ENCODE measurements at places on chromosomes 6 and 20.

DNA sequence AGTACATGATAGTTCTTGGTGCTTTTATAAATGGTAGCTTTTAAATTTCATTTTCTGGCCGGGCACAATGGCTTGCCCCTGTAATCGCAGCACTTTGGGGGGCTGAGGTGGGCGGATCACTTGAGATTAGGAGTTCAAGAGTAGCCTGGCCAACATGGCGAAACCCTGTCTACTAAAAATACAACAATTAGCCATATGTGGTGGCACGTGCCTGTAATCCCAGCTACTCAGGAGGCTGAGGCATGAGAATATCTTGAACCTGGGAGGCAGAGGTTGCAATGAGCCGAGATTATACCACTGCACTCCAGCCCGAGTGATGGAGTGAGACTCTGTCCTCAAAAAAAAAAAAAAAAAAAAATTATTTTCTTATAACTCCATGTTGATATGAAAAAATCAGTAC lies 36.0 kb downstream of the LRRN4 start:
- DNase-seq = no peak

- DNase-seq = no peak
These were observed 6.6 kb downstream of the TREML2 start for GRCh38 chr6:41194386-41194785.

DNA sequence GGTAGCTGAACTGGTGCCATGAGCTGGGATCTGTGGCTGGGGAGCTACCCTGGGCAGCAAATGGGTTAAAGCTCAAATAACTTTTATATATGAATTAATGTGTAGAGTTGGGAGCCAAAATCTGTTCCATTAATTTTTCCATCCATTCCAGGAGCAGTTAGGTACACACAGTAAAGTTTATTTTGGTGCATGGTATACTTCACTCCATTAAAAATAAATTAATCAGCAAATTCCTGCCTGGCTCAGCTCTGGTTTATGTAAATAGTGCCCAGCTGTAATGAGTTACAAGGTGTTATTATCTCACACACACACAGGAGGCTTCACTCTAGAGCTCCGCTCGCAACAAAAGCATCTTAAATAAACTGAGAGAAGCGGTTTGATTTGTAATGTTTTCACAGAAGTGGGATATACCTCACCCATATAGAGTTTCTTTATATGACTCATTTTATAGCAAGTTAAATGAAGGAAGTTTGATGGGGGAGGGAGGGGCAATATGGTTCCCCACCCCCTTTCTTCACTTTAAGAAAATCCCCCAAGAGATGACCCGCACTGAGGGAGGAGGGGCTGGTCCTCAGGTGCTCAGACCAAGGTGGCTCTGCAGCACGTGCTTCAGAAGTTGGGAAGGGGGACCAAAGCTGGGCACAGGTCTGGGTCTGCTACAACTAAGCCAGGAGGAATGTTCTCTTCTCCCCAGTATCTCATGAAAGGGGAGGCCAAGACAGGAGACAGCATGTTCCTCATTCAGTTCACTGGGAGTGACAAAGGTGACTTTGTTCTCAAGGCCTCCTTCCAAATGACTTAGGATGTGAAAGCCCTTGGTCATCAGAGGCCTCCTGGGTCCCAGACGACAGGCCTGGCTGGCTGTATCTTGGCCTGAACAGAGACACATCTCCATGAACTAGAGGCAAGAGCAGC lies 10.5 kb upstream of the FAM83C start:
- no peak for DNase-seq

DNA sequence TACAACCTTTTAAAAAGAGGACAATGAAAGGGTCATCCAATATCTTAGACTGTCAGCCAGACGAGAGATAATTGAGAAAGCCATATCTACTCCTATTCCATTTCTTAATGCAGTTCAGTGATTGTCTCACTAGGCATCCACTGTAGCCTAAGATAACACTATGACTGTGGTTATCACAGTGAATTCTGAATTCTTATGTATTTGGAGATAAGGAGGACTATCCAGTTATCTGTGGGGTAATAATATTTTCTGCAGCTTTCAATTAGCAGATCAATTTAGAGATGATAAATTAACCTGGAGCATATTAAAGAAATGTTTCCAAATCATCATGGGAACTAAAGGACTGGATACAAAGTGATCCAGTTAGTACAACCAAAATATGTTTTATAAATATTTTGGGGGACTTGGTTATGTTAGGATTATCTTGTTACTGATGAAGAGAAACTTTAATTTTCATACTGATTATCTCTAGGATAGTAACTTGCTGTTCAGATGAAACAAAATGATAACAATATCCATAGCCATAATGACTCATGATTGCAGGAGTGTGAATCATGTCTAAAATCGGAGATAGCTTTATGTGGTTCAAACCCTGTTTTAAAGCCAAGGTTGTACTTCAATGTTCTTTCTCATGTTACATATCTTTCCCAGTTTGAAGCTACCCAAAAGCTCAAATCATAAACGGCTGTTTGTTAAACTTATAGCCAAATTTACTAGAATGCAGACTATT lies 1152.0 kb downstream of the HACE1 start:
- DNase-seq = no peak

GRCh38 chr6:112956696-112957535 lies 609.8 kb downstream of the RFPL4B start:
- DNase-seq = no peak

DNA sequence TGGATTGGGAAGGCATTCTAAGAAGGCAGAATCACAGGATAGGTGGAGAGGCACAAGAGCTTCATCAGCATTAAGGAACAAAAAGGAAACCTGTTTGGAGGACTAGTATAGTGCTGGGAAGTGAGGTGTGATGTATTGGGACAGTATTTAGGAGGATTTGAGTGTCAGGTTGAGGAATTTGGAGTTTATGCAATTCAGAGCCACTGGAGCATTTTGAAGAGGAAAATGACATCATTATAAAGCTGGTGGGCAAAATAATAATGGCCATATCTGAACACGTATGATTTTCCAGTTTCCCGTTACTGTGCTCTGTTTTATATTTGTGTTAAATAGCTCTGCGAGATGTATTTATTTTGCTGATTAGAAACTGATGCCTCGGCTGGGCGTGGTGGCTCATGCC lies 14.2 kb downstream of the NDUFAF5 start:
- DNase-seq = no peak

DNA sequence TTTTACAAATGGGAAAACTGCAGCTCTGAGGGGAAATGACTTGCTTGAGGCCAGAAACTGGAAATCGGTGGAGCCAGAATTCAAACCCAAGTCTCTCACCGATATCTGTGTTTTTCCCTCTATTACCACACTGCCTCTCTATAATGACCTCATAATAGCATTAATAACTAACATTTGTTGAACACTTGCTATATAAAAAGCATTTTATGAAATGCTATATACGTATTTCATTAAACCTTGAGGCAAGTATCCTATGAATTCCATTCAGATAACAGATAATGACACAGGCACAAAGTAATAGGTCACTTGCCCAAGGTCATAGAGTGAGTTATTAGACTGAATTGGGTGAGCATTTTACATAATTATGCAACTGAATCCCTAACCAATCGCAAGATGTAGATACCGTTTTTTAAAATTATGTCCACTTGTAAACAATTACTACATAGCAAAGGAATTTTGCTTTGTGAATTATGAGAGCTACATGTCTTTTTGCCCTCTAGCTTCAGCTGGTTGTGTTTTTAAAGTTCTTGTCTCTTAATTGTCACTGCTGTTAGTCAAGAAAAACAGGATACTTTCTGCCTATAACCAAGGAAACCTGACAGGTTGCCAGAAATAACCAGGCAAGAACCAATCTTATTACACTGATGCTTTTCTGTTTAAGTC lies 4.7 kb downstream of the DSN1 start:
- no peak for DNase-seq

GRCh38 chr6:152309648-152310047 lies 327.5 kb downstream of the SYNE1 start:
- peak; percentile 81 for DNase-seq

- DNase-seq = no peak
These were observed 4.1 kb downstream of the MTRES1 start for GRCh38 chr6:107032051-107032450.

GRCh38 chr6:42124223-42124836 lies 18.1 kb downstream of the C6orf132 start:
- DNase-seq = no peak

DNA sequence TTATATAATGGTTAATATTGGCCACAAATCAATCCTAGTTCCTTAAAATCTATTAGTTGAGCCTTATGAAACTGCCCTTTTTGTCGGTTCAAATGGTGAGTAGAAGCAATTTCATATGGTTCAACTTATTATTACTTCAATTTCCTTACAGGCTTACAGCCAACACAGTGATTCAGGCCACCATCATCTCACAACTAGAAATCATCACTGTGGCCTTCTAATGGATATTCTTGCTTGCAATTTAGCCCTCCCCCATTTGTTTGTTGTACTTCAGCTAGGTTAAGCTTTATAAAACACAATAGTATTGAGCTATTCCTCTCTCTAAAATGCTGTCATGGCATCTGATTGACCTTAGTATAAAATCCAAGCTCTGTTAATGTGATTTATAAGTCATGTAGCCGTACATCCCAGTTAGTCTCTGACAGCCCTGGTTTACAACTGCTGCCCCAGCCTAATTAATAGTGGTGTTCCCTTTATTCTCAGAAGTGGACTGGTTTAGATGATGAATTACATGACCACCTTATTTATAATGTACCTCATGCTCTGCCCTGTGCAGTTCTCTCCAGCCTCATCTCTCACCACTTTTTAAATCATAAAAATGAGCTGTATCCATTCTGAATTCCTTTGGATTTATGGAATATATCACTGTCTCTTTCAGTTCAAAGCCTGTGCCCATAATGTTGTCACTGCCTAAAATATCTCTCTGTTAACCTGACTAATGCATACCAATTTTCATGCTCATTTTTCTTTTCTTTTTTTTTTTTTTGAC lies 36.7 kb downstream of the LAMA2 start:
- DNase-seq = no peak
